ENCODE measurements at places on chromosomes 6 and 20.
A peak's percentile ranks its signal among the peaks of the same experiment; 100 is the strongest.

GRCh38 chr6:72218125-72218524 lies 331.8 kb downstream of the RIMS1 start:
- DNase-seq = peak; percentile 38

- DNase-seq = no peak
These were observed 950 bp downstream of the KCTD20 start for GRCh38 chr6:36443471-36444428.

GRCh38 chr6:91509039-91509438 lies 922.2 kb upstream of the MAP3K7 start:
- DNase-seq = no peak

GRCh38 chr6:89612121-89612520 lies 26.4 kb downstream of the LYRM2 start:
- DNase-seq = no peak

GRCh38 chr20:61896058-61896961 lies 169.4 kb downstream of the TAF4 start:
- DNase-seq = peak; percentile 23

- DNase-seq = no peak
These were observed 156.0 kb upstream of the SOX4 start for GRCh38 chr6:21437581-21437980.

DNA sequence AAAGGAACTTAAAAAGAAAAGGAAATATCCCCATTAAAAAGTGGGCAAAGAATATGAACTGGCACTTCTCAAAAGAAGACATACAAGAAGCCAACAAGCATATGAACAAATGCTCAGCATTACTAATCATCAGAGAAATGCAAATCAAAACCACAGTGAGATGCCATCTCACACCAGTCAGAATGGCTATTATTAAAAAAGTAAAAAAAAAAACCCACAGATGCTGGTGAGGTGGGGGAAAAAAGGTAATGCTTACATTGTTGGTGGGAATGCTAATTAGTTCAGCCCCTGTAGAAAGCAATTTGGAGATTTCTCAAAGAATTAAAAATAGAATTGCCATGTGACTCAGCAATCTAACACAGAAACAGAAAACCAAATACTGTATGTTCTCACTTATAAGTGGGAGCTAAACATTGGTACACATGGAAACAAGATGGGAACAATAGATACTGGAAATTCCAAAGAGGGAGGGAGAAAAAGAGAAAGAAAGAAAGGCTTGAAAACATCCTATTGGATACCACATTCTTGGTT lies 437.1 kb downstream of the GRIK2 start:
- peak; percentile 21 for DNase-seq

DNA sequence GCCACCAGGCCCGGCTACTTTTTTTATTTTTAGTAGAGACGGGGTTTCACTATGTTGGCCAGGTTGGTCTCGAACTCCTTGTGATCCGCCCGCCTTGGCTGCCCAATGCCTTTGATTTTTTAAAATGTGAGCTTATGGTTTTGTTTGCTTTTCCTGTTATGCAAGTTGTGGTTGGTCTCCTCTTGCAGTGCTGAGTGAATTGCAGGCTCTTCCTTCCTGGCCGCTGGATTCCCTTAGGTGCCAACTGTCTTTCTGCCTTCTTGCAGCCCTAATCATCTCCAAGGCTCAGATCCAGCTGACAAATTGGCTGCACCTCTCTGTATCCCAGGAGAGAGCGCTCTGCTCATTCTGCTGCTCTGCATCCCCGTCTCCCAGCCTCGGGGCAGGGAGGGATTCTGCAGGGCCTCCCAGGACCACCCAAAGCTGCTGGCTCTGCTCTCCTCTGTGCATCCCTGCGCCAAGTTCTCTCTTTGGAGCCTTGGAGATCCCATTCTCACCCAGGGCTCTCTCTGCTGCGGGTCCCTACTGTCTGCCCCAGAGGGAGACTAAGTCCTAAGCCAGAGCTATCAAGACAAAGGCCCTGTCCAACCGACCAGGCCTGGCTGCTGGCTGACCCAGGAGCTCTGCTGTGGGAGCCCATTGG lies 14.1 kb upstream of the EMILIN3 start:
- no peak for DNase-seq

- DNase-seq = no peak
These were observed 37.0 kb downstream of the EFHC1 start for GRCh38 chr6:52457096-52457495.

DNA sequence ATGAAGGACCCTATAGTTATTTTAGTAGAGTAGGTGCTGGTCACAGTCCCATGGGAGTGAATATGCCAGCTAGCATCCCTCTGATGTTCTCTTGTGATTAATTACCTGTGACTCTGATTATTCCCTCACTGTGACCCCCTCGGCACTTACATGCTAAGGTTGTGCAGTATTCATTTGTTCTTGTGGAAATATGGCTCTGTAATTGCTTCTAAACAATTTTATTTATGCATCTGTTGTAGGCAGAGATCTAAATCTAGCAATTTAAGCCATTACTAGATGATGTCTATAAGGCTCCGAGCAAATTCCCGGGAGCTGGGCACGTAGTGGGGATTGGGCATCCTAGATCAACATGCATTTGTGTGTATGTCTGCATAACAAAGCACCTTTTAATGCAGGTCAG lies 961.7 kb downstream of the KIF16B start:
- DNase-seq = no peak

- no peak for DNase-seq
These were observed 31.2 kb downstream of the CITED2 start for GRCh38 chr6:139343052-139343750.

DNA sequence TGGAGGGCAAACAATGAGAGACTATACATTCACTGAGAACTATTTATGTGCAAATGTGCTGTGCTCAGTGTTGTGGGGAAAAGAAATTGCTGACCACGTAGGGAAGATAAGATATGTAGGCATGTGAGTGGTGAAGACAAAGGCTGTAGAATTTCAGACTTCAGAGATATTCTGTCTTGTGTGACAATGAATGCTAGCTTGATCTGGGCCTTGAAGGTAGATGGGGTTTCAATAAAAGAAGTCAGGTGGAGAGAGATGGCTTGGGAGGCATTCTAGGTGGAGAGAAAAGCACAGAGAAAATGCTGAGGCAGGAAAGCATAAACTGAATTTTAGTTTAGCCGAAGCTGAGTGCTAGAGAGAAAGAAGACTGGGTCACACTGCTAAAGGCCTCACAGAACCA lies 56.8 kb upstream of the EEF1A1 start:
- peak; percentile 18 for DNase-seq

GRCh38 chr20:17969884-17970409 lies 1.1 kb downstream of the MGME1 start:
- DNase-seq = peak; percentile 61

DNA sequence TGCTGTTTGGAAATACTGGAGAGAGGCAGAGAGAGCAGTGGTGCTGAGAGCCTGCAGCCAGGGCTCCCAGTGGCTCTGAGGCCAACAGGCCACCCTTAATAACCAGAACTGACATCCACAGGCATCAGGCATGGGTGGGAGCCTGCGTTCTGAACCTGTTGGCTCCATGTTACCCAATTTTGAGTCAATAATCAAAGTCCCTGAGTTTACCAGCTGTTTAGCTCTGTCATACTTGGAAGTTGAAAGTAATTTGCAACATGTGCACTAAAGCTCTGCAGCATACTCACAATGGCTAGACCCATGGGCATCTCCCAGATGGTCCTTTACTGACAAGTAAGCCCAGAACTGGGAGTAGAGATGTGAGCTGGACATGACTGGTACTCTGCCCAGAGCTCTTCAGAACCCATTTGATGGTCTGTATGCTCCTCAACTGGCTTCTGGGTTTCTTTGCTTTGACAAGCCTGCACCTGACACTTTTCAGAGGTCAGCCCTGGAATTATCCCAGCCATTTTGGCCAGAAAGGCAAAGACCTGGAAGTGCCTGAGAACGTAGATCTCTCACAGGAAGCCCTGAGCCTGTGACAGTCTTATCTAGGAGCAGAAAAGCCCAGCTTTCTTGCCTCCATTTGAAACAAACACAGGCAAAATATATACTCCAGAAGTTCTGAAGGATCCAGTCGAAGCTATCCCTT lies 122.4 kb upstream of the CITED2 start:
- no peak for DNase-seq

DNA sequence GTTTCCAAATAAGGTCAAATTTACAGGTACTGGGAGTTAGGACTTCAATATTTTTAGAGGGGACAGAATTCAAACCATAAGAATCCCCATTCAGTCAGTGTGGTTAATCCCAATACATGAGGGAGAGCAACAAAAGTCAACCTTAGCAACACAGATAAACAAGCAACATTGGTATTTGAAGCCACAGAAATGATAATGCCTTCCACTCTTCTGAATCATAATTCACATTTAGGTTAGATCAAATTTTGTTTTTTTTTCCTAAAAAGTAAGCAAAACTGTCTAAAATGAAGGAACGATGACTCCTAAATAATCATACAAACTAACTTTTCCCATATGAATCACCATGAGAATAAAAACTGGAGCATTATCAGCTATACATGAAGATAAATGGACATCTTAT lies 246.0 kb upstream of the TENT5A start:
- peak; percentile 68 for DNase-seq

- DNase-seq = no peak
These were observed 28.2 kb upstream of the TBXT start for GRCh38 chr6:166195860-166196238.

DNA sequence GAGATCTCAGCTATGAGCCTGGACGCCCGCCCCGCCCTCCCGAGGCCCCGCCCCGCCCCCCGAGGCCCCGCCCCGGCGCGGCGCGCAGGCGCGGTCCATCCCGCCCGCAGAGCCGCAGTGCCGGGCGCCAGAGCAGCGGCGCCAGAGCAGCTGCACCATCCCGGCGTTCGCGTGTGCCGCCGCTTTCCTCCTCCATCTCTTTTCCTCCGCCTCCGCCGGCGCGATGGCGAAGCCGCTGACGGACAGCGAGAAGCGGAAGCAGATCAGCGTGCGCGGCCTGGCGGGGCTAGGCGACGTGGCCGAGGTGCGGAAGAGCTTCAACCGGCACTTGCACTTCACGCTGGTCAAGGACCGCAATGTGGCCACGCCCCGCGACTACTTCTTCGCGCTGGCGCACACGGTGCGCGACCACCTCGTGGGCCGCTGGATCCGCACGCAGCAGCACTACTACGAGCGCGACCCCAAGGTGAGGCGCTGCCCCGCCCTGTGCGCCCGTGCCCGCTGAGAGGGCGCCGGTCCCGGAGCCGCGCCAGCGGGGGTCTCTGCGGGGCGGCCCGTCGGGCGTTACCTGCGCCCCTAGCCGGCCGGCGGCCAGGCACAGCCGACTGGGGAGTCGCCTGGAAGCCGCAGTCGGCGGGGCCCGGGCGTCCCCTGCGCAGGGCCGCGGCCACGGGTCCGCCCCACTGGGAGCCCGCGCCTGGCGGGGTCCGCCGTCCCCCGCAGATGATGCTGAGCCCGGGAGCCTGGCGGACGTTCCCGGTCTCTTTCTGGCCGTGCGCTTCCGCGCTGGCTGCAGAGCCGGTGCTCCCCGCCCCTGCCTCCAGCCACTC lies at the start of gene PYGB:
Gene PYGB (plus strand): TSS at position 130 of the 830 bp plus-strand sequence. CDS start 94 bp downstream, at position 224.
- DNase-seq = peak; percentile 63

- DNase-seq = no peak
These were observed 3.5 kb downstream of the SCML4 start for GRCh38 chr6:107820338-107821261.

DNA sequence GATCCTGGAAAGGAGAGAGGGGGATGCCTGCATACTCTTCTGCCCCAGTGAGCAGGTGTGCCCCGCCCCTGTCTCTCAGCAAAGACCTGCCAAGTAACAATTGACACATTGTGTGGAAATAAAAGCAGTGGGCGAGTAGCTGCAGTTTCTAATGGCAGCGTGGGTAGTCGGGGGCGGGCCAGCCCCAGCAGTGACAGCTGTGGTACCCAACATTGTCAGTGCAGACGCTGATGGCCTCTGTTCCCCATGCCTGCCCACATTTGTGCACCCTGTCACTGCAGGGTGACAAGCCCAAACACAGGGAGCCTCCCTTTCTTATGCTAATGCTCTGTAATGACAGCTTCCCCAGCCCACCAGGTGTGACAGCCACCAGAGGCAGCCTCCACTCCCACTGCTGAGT lies 491.7 kb downstream of the DHX35 start:
- no peak for DNase-seq

- no peak for DNase-seq
These were observed 96.1 kb downstream of the MAFB start for GRCh38 chr20:40592941-40593340.

GRCh38 chr6:163461696-163462095 lies 47.2 kb downstream of the QKI start:
- DNase-seq = no peak

- DNase-seq = no peak
These were observed 91.9 kb downstream of the TNFAIP3 start for GRCh38 chr6:137958811-137959565.

- DNase-seq = peak; percentile 86
These were observed 15.9 kb upstream of the PEDS1 start for GRCh38 chr20:50169329-50169823.

- DNase-seq = no peak
These were observed 84.3 kb downstream of the PFDN4 start for GRCh38 chr20:54292185-54292584.

- no peak for DNase-seq
These were observed 32.8 kb downstream of the KIF25 start for GRCh38 chr6:168030218-168030746.

- no peak for DNase-seq
These were observed 58.9 kb downstream of the ERMARD start for GRCh38 chr6:169810066-169810989.

DNA sequence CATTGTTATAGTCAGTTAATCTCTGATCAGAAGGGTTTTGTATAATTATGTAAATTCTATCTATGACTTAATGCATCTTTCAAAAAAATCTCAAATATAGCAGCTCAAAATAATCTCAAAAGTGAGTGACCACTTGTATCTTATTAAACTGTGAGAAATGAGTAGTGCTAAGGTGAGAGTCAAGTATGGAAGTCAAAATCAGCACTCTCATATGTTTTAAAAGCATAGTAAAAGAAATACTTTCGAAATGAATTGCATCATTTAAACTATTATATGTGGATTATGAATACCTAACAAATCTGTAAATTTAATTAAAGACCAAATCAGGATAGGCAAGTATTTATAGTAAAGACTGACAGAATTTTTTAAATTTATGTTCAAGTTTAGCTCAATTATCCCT lies 645.6 kb downstream of the PHF3 start:
- no peak for DNase-seq

GRCh38 chr6:164532198-164533044 lies 777.0 kb downstream of the C6orf118 start:
- DNase-seq = no peak

- peak; percentile 14 for DNase-seq
These were observed 17.3 kb downstream of the NCOA7 start for GRCh38 chr6:125808060-125808459.

DNA sequence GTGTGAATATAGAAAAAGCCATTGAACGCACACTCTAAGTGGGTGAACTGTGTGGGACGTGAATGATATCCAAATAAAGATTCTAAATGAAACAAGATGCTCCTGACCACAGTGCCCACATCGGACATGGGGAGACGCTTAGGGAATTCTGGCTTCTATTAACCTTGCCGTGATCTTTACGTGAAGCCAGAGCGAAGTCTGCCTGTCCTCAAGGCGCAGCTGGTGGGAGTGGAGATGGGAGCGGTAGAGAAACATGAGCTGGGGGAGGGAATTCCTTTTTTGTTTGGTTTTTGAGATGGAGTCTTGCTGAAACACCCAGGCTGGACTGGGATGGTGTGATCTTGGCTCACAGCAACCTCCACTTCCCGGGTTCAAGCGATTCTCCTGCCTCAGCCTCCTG lies 46.0 kb downstream of the VSTM2L start:
- no peak for DNase-seq

- DNase-seq = no peak
These were observed 119.0 kb upstream of the GLP1R start for GRCh38 chr6:38929560-38929959.

GRCh38 chr6:10408457-10408856 lies 6.4 kb downstream of the TFAP2A start:
- DNase-seq = no peak

- DNase-seq = no peak
These were observed 214.4 kb downstream of the RNF144B start for GRCh38 chr6:18601516-18602020.
